Stimulated activated CD8-positive, alpha-beta memory T cell treated with anti-CD3 and anti-CD28 coated beads, Interleukin-7, amount 100 ng/mL, for 1 hour (primary cell): ENCODE measurements at places on chromosomes 6 and 20.

GRCh38 chr20:50540620-50541605, 30.7 kb downstream of the PTPN1 start:
- DNase-seq = no peak

DNA sequence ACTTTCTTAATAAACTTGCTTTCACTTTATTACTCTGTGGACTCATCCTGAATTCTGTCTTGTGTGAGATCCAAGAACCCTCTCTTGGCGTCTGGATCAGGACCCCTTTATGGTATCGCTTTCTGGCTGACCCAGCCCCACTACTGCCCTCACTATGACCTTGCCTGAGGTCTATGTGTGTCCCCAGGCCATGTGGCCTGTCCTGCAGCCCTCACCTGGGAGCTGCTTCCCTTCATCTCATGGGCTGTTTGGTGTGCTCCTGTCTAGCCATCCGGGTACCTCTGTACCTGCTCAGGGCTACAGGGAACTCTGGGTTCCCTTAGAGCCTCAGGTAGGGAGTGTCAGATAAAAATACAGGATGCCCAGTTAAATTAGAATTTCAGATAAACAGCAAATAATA, 94.5 kb downstream of the SCP2D1 start:
- no peak for DNase-seq

DNA sequence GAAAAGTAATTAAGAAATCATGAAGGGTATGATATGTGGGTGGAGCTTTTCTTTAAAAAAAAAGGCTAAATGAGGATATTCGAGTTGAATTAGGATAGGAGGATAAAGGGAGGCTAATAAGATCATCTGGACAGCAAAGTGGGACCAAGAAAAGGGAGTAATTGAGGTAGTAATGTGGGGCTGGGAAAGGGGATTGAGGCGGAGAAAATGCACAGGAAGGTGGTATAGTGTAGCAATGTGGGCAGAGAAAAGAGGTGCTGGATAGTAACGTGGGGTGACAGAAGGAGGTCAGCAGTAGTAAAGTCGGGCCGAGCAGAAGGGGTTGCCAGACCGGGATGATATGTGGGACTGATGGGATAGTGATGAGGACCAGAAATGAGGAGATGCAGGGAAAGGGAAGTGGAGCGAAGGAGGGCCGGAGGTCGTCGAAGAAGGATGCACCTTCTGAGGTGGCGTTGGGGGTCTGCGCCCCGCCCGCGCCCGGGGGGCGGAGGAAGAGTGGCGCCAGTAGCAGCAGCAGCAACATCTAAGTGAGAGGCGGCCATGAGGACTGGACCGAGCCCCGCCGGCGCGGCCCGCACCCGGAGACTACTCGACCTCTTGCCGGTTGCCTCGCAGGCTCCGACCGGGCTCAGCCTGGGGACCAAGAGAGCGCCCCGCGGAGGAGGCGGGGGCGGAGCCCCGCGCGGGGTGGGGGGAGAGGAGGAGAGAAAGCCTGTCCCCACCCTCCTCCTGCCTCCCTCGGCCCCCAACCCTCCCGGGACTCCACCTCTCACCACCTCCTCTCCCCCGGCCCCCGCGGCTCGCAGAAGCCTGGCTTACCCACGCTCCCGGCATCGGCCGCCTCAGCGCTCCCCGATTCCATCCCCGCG, 887 bp downstream of the GABBR1 start:
- DNase-seq = no peak

- DNase-seq = no peak
Measured at GRCh38 chr20:60697252-60697651, 554.8 kb upstream of the CDH4 start.

DNA sequence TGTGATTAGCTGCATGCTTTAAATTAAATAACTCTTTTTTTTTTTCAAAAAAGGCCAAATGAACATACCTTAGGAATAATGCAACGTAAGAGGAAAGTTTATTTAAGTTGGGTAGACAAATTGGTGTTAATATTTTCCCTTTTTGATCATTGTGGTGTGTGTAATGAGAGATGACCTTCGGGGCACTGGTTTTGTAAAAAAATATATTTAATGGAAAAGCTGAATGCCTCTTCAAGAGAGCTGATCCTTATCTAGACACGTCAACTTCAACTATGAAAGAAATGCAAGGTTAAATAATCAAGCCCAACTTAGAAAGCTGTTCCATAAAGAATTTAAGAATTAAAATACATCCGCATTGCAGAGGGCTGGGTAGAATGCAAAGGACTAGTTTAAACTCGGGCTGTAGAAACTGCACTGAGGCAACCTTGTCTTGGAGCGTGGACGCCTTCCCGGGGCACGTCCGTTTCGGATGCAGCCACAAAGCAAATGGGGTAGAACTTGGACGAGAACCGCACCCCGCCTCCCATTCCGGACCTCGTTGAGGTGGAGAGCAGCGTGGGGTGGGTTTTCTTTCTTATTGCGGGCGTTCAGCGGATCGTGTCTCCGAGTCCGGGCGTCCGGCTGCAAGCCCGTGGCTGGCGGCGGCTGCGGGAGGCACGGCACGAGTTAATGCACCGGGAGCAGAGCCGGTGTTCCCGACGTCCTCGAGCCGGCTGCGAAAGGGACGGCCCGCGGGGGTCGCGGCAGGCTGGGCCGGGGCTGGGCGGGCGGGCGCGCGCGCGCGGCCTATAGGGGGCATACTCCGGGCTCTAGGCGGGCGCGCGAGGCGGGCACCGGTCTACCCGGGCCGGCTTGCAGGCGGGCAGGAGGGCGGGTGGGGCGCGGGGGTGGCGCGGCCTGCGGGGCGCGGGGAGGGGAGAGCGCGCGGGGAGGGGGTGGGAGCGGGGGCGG, 1.9 kb downstream of the JARID2 start:
- DNase-seq = peak; percentile 36
